ENCODE measurements at places on chromosomes 16 and 17. TPM values are rescaled to one million over a fixed set of nuclear protein-coding genes. Genes with fewer than 3 reads are reported as not detected.
A peak's percentile ranks its signal among the peaks of the same experiment; 100 is the strongest.

DNA sequence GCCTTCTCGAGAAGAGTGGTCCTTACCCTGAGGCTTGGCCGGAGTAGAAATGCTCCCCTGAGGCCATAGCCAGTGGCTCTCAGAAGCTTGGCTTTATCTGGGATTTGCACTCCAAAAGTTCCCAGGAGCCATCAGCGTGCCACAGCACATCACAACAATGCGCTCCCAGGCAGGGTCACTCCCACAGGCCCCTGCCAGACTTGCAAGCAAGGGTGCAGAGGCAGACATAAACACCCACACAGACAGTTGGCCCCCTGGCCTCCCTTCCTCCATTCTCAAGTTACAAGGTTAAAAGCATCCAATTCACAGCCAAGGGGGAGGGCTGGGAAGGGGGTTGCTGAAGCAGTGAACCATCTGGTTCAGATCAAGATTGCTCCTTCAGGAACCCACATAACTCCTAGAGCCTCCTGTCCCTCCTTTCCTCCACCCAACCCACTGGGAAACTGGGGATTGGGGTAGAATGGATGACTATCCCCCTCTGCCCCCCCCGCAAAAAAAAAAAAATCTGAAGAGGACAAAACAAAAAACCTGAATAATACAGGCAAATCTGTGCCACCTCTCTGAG, 1.8 kb downstream of the ST3GAL2 start:
- no peak for DNase-seq

DNA sequence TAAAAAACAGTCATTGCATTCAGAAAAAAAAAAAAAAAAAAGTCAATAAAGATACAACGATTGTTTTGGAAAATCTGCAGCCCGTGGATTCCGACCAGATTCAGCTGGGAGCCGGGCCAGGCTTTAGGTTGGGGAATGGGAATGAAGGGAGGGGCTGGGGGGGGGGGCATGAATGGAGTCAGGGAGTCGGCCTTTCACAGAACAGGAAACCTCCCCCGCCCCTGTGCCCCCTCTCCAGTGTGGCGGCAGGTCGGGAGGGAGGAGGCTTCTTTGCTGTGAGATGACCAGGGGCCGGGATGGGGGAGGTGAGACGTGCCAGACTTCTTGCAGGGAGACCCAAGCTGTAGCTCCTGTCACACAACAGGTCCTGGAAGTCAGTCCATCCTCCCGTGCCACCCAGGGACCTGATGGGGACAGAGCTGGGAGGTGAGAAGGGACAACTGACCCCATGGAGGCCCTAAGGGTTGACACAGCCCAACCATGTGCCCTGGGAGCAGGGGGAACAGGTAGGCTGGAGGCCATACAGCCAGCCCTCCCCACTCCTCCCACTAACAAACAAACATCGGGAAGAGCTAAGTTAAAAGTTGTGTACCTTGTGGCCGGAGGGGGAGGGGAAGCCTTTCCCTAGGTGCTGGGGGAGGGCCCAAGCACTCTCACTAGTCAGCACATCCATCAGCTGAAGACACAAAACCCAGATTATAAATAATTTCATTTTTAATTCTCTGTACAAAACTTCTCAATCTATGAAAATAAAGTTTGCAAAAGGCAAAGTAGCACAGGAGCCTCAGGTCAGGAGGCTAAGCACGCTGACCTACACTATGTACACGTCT, 25.2 kb downstream of the SREBF1 start:
- no peak for DNase-seq

DNA sequence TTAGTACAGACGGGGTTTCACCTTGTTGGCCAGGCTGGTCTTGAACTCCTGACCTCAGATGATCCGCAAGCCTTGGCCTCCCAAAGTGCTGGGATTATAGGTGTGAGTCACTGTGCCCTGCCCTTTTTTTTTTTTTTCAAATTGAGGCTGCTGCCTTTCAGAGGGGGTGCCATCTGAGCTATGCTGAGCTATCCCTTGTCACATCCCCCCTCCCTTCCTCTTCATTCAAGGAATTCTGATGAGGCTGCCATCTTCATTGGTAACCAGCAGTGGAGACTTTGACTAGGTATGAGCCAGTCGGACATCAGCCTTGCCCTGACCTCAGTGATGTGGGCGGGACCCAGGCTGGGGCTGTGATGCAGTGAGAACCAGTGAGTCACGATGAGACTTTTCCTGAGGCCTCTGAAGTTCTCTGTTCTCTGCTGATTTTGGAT, 24.4 kb upstream of the GPT2 start:
- DNase-seq = peak; percentile 95

GRCh38 chr17:49387498-49388289, 25.6 kb upstream of the ZNF652 start:
- no peak for DNase-seq

DNA sequence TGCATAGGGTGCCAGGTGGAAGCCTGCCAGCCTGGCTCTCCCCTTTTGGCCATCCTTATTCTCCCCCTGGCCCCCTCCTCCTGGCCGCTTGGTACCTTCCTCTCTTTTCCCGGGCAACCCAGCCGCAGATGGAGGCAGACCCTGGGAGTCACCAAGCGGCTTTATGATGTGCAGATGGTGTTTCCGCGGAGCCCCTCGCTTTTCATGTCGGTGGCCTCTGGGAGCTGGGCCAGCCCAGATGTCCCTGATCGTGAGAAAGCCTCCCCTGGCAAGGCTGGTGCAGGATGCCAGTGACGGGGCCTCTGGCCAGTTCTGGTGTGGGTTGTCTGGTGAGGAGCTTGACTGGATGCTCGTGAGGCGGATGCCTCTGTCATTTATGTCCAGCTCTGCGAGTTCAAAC, 18.0 kb upstream of the BRD7 start:
- no peak for DNase-seq

GRCh38 chr17:63675607-63676546, 24.0 kb downstream of the LIMD2 start:
- DNase-seq = peak; percentile 81

DNA sequence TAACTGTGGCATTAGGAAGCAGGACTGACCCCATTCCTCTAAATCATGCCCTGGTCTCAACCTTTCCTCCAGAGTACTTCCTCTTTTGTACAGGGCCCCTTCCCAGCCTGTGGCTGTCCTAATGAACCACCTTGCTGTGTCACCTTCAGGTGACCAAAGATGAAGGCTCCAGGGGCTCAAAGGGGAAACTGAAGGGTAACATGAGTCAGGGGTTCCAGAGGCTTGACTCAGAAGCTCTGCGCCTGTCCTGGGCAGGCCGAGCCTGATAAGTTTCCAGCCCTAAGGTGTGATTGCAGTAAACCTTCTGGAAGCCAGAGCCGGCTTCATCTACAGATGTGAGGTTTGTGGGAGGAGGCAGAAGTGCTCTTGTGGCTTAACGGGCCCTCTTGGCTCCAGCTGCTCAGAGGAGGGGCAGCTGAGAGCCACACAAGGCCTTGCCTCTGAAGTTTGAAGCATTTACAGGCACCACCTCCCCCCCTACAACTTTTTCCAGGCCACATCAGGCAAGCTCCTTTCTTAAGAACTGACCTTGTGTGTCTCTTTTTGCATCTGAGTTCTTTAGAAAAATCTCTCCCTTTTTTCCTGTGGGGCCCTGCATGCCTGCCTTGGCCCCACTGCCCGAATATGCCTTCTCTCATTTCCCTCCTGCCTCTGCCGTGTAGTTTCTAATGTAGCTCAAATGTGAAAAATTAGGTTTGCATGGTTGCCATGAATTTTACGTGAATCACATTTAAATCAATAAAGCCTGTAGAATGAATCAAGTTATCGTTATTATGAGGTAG, 149.9 kb downstream of the CLEC16A start:
- DNase-seq = peak; percentile 83

DNA sequence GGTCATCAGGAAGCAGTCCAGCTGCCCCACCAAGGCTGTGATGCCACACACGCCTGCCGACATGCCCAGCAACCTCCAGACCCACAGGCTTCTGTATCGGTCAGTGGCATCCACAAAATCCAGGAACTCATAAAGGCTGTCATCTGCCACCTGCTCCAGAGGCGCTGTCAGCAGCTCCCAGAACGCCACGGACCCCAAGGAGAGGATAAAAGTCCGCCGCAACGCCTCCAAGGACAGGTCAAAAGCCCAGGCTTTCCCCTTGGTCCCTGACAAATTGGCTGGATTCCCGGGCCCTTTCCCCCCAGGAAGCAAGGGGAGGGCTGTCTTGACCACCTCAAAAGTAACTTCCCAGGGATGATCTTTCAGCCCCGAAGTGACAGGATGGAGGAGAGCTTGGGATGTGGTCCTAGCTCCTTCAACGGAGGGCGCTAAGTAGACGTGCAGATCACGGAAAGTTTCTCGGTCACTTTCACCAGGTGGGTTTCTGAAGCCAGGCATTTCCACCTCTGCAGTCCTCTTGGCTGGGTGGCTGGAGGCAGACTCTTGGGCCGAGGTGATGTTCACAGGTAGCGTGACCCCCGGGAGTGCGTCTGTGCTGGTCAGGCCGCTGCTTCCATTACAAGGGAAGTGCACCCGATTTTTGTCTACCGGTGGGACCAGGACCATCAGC, 854 bp downstream of the MFSD6L start:
- DNase-seq = no peak

- DNase-seq = no peak
Observed at GRCh38 chr17:46179375-46179999, 13.7 kb downstream of the KANSL1 start.

DNA sequence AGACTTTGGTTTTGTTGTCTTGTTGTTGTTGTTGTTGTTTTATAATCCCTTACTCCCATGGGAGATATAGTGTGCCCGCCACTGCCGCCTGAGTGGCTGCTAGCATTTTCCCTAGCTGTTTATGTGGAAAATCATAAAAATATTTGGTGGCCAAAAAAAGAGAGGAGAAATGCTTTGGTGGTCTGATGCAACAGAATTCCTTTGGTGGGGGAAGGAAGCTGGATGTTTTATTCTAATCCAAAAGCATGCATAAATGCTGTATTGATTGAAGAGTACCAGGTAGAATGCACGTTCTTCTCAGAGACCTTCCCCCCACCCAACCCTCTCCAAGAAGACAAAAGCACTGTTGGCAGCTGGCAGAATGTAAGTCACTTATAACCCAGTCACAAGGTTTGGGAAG, 93.2 kb downstream of the C17orf67 start:
- DNase-seq = no peak

DNA sequence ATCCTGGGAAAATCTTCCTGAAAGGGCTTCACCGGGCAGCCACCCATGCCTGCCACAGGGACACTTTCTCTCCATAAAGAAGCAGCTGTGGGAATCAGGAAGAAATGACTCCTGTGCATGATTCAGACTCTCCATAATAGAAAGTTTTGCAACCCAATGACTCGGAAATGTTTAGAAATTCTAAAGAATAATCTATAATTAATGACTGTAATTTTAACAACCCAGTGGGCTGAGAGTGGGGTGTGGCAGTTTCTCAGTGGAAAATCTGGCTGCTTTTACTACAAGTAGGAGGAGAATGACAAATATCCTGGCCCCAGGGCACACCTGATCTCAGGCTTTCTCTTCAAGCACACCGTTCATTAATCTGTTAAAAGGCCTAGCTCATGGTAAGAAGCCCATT, 25.7 kb downstream of the IRF8 start:
- peak; percentile 68 for DNase-seq

GRCh38 chr17:77521076-77521475, 380.3 kb downstream of the SEC14L1 start:
- DNase-seq = no peak

DNA sequence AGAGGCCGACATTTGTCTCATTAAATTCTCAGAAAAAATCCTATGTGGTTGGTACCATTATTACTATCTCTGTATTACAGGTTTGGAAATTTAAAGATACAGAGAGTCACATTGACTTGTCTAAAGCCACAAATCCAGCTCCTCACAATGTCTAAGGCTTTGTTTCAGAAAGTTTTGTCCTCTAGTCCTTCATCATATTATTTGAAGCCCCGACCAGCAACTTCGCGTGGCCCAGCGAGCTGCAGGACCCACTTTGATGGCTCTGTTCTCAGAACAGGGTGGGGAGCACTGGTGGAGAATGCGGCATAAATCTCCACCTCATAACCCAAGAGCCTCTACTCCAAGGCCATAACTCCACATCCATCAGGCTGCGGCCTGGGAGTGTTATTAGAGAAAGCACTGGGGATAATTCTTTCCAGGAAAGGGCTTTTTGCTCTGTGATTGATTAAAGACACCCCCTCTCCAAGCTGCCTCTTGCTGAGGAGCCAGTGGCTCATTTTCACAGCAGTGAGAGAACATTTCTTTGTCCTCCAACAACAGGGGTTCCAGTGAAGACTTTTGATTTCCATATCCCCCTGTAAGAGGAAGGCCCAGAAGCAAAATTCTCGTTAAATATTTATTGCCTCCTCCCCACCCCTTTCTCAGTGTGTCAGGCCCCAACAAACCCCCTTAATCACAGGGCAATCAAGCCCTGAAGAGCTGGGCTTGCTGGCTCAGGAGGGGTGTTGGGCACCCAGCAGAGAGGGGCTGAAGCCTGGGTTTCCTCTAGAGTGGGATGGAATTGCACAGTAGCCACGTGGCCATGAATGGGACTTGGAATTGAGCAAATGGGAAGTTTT, 113.7 kb upstream of the CDH11 start:
- no peak for DNase-seq

DNA sequence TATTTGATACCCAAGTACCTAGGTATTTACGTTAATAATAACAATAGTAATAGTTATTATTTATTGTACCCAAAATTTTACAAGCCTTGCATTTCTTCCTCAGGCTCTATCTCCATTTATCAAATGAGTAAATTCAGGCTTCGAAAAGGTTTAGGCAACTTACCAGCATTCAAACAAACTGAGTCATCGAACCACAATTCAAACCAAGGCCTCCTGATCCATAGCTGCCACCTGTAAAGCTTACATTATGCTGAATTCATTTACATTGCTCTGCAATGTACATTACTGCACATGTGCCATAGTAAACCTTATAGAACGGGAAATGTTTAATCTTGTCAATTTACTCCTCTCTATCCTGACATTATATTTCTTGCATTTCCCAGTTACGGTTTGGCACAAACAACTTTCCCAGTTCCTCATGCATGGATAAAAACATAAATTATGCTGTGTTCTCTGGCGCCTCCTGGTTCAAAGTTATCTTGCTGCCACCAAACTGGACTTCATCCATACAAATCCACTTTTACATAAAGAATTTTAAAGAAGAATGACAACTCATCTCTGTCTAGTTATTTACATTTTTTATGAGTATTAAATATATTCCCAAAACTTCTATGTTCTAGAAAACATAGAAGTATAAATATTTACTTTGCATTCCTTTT, 360.6 kb upstream of the SOX9 start:
- DNase-seq = peak; percentile 81

EMP2 gene
- total RNA-seq = 24.6 TPM

MGAT5B gene
- total RNA-seq = under 0.01 TPM

HIC1 gene
- total RNA-seq = 0.64 TPM

RPUSD1 gene
- 20.9 TPM for total RNA-seq

TMEM92 gene
- total RNA-seq = 0.26 TPM

Data from bronchial epithelial cell (primary cell).